ENCODE measurements at places on chromosomes 7 and 10.
A peak's percentile ranks its signal among the peaks of the same experiment; 100 is the strongest.

- DNase-seq = no peak
These were observed 107.4 kb downstream of the ITIH5 start for GRCh38 chr10:7559386-7559785.

GRCh38 chr10:122519873-122520272, 40.7 kb upstream of the DMBT1 start:
- DNase-seq = no peak

DNA sequence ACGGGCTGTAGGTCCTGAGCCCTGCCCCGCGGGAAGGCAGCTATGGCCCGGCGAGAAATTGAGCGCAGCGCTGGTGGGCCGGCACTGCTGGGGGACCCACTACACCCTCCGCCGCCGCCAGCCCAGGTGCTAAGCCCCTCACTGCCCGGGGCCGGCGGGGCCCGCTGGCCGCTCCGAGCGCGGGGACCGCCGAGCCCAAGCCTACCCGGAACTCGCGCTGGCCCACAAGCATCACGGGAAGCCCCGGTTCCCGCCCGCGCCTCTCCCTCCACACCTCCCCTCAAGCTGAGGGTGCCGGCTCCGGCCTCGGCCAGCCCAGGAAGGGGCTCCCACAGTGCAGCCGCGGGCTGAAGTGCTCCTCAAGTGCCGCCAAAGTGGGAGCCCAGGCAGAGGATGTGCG, 5.5 kb upstream of the CACUL1 start:
- DNase-seq = no peak

GRCh38 chr7:30468791-30469190, 9.8 kb downstream of the NOD1 start:
- DNase-seq = no peak

DNA sequence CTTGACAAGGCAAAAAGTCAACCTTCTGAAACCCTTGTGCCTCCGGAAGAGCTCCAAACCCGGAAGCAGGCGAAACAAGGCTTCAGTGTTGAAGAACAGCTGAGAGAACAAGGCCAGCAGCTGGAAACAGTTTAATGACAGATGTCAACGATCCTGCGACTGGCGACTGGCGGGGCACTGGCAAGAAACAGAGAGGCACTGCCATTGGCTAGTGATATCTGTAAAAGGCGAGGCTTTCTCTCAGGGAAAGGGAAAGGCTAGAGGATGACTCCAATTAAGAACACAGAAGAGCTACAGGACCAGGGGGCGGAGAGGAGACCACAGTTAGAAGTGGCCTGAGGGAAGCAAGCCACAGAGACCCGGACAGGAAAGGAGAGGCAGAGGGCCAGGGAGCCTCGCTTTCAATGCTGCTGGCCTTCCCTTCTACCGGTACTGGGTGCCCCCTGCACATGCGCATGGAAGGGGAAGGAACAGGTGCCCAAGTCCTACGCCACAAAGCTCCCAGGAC, 19.4 kb downstream of the ITGB1 start:
- no peak for DNase-seq

GRCh38 chr10:45023426-45023825, 22.7 kb downstream of the ZNF22 start:
- DNase-seq = no peak

DNA sequence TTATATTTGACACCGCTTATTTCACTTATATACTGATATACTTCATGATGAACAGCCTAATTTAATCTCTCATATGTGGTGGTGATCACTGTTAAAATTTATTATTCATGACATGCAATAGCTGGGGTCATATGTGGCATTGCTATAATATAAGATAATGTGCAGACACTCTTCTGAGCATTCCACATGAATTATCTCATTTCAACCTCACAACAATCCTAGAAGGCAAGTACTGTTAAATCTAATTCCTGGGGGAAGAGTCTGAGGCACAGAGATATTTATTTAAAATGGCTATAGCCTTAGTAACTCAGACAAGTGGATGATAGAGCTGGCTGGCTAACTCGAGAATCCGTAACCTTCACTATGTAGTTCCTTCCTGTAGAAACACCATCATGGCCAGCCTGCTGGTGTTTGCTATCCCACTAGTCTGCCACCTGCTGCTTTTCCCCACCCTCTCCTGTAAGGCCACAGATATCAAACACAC, 46.6 kb upstream of the A1CF start:
- no peak for DNase-seq

- no peak for DNase-seq
These were observed 74.0 kb downstream of the ARID5B start for GRCh38 chr10:61975391-61975932.

- DNase-seq = no peak
These were observed 121.2 kb upstream of the GPR26 start for GRCh38 chr10:123544986-123545385.

GRCh38 chr7:149284343-149284742, 22.3 kb downstream of the ZNF783 start:
- DNase-seq = peak; percentile 99

DNA sequence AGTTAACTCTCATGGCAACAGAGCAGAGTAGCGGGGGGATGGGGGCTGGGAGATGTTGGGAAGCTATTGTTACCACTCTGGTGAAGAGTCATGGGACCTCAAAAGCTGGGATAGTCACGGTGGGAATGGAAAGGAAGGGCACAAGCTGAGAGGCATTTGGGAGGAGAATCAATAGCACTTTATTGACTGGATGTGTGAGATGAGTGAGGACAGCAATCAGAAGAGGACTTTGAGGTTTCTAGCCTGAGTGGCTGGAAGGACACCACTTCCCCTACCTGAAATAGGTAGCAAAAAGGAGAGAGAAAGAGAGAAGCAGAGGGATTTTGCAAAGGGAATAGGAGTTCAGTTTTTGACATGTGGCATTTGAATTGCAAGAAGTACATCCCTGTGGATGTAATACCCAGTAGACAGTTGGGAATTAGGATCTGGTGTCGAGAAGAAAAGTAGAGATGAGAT, 27.2 kb downstream of the SCD start:
- DNase-seq = no peak

DNA sequence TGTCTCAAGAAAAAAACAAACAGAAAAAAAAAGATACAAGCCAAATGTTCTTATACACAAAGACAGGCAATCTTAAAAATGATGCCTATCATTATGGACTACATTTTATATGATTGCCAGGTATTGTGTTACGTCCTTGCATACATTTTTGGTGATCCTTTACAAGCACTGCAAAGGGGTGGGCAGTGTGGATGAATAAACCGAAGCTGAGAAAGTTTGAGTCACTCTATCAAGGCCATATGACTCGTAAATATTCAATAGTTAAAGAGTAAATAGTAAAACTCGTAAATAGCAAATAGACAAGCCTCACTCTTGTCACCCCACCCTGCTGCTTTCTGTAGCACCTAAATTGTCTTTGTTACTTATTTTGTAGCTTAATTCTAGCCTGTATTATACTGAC, 326.2 kb downstream of the FRMD4A start:
- DNase-seq = no peak

GRCh38 chr7:47549397-47549796, 32.5 kb downstream of the TNS3 start:
- no peak for DNase-seq

GRCh38 chr10:12797471-12798262, 203.8 kb downstream of the CCDC3 start:
- no peak for DNase-seq

- no peak for DNase-seq
These were observed 10.4 kb downstream of the TMEM270 start for GRCh38 chr7:73871163-73872011.

DNA sequence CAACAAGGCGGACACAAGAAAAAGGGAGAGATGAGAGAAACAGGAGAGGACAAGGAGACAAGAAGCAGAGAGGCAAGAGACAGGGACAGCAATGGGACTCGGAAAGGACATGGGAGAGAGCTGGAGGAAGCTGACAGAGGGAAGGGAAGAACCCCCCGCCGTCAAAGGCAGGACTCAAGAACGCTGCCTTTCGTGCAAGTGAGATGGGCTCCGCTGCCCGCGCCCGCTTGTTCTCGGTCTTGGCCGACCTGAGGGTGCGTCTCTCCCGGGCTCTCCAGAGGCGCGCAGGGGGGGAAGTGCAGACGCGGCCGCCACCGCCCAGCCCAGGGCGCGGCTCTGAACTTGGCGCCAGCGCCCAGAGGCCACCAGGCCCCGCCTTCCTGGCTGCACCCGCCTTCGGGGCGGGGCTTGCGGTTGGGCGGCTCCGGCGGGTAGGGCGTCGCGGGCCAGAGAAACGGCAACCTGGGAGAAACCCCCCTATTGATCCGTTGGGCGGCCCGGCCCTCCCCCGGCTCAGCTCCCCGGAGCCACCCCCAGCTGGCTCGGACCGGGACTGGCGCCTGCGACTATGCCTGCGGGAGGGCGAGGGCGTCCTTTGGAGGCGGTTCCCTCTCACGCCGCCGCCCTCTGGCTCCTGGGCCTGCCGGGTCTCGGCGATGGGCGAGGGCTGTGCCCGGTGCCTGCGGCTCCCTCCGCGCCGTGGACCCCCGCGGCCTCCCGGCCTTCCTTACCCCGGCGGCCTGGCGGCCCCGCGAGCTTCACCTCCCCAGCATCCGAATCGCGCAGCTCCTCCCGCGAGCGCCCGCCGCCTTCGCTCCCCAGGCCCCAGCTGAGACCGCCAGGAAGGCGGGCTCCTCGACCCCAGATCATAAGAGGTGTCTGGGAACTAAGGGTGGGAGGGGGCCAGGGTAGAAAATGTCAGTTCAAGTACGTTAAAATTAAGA, 2.2 kb upstream of the ANTXRL start:
- peak; percentile 84 for DNase-seq

DNA sequence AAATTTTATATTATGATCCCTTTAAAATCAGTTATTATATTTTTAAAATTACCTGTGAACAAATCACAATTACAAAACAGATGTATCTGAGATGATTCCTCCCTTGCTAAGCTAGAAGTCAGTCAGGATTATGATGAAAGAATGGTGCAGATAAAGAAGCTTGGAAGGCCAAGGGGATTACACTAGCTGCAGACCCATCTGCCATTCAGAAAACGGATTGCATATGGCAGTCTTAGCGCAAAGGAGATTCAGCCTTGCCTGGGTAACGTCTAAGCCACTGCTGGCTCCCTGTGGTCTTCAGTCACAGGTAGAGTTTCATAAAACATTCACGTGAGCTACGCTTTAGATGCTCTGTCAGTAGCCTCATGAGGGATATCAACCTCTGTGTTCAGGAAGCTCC, 222.2 kb downstream of the POU6F2 start:
- no peak for DNase-seq

DNA sequence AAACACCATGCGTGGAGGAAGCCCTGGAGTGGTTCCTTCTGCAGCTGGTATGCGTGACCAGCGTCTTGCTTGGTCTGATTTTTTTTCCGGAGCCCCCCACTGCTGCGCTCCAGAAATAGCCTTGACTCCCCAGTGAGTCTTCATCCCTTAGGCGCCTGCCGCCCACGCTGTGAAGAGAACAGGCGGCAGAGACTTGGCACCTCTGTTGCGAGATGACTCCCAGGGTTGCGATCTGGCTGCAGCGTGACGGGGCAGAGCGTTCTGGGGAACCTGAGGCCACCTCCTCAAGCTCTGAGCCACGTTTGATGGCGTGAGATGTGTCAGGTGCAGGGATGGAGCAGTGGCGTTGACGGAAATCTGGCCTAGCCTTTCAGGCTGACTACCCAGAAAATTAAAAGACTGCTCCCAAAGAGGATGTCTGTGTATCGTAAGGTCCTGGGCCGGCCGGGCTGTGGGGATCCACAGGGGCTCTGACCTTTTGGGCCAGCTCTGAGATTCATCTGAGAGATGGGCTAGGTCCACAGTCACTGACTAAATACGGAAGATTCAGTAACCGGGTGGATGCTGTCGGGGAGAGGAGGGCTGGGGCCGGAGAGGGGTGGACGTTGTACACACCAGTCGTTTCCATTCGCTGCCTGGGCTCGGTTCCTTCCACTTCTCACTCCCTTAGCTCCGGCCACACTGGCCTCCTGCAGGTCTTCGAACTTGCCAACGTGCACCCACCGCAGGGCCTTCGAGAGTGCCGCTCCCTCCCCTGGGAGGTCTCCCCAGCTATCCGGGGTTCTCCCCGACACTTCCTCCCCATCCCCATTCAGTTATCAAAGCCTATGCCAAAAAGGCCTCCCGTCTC, 33.8 kb downstream of the PFKFB3 start:
- DNase-seq = no peak

- DNase-seq = no peak
These were observed 227.2 kb upstream of the FAM3C start for GRCh38 chr7:121623130-121623872.

- no peak for DNase-seq
These were observed 154.6 kb downstream of the POU6F2 start for GRCh38 chr7:39132306-39132705.

DNA sequence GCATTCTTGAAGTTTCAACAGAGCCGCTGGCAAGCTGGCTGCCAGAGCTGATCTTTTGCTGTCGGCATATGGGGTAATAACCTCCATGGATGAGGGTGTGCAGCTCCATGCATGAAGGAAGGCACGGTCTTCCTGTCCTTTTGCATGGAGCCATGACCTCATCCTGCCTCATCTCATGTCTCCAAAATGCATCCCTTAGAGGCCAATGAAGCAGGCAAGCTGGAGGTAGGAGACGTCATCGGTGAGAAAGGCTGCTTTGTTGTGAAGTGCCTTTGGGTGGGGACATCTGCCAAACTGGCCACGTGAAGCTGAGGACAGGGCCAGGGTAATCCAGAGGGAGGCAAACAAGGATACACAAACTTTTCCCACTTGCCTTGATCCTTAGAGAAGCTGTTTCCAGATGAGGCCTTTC, 161.5 kb upstream of the TBX20 start:
- DNase-seq = no peak

- peak; percentile 79 for DNase-seq
These were observed 234.7 kb upstream of the CACNA2D1 start for GRCh38 chr7:82678259-82678658.

DNA sequence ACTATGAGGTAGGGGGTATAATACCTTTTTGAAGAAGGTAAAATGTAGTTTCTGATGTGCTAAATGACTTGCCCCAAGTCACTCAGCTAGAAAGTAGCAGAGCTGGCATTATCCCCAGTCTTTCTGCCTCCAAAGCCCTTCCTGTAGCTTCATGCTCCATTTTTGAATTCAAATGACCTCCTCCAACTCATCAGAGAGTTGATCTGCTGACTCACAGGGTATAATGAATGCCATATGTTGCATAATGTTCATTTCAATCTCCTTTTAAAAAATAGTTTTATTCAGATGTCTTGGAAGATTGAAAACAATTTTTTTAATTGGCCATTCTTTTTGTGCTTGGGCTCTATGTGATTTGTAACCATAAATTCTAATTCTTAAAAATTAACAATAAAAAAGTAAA, 272.8 kb upstream of the IMMP2L start:
- no peak for DNase-seq

- DNase-seq = no peak
These were observed 384.9 kb downstream of the THSD7A start for GRCh38 chr7:11447106-11447505.

- DNase-seq = no peak
These were observed 10.8 kb downstream of the UROS start for GRCh38 chr10:125812128-125812750.

All from MM.1S (cell line).